Omental fat pad (tissue), 4 donors: ENCODE measurements at places on chromosomes 6 and 20.

- no peak for DNase-seq
Observed at GRCh38 chr6:8061736-8062135, 2.5 kb downstream of the BLOC1S5 start.

DNA sequence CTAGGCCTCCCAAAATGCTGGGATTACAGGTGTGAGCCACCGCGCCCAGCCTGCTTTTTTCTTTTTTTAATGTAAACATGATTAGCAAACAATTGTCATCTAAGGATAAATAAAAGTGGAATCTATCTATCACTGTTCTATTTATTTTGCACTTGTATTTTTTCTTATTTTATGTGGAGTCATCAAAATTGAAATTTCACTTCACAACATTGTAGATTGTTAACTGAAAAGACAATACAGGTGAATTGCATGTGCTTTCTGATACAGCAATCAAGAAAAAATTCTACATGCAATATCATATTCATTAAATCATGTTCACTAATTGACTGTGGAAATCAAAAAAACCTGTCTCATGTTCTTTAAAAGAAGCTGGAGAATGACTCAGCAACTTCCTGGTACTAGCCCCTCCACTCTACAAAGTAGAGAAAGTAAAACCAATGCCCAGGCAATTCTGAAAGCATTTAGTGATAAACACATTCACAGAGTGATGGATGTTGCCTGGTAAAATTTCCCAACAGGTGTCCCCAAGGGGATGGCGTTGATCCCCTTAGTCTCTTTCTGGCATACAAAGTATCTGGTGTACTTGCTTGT is 10.7 kb upstream of the RFX6 start:
- DNase-seq = no peak

DNA sequence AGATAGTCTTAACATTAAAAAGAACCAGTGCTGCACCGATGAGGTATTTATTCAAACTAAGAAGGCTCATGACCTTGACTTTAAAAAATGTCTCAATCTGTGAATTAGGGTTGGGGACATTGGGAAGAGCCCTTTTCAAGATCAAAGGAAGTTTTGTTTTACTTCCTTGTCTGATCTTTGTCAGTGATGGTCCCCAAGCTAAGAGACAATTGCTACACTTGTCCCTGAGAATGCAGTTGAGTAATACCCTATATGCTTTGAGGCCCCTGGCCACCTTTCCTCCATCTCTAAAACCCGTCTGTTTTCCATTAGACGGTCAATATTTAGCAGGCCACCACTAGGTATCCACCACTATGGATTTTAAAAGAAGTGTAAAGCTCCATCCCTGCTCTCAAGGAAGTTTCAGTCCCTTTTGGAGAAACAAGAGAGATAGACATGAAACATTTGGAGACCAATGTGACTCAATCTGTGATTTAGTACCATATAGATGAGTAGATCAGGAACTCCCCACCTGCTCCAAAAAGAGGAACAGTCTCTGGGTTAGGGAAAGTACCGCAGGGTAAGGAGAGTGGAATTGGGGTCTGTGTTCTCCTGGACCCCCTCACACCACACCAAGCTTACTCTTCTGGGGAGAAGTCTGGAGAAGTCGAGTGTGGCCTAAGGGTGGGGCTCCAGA is 99.1 kb upstream of the ISM1 start:
- no peak for DNase-seq

DNA sequence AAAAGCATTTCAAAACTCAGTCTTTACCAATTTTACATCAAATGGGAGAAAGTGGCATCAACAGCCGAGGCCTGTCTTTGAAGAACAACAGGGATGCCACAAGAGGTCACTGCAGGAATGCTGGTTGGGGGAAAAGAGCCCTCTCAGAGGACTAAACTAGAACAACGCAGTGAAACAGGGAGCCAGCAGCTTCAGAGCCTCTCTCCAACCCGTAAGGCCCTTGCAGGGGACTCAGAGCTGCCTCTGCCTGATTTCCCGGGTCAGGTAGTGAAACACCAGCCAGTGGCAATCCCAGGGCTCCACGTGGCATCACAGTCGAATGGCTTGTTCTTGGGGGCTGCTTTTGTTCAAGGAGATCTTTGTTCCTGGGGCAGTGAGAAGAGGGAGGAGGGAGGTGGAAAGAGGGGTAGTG is 55.0 kb upstream of the KCNK16 start:
- no peak for DNase-seq
